ENCODE measurements at places on chromosomes 12 and 14. TPM values are rescaled to one million over a fixed set of nuclear protein-coding genes. Genes with fewer than 3 reads are reported as not detected.

DNA sequence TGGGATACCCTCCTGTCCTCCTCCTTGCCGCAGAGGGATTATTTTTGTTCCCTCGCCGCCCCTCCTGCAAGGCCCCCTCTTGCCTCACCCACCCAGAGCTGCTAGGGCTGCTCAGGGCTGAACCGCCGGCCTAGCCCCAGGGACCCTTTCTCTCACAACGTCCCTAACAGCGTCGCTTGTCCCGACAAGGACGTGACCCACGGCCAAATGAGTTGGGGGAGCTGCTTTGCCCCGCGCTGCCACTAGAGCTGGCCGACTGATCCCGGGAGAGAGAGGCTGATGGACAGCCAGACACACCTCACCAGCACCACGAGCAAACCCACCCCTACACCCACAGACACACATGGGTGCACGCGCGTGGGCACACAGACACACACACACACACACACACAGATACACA, 154.6 kb upstream of the ALG10B start:
- no peaks in the 10 kb centered on the region for H3K27me3 ChIP-seq
- no peak for DNase-seq
- H3K4me1 ChIP-seq, result no peaks in the 10 kb centered on the region
- no peaks in the 10 kb centered on the region for H3K36me3 ChIP-seq
- no peak overlapping the region for H3K4me3 ChIP-seq

FLRT2 gene
- 5.9 TPM for total RNA-seq

DNA sequence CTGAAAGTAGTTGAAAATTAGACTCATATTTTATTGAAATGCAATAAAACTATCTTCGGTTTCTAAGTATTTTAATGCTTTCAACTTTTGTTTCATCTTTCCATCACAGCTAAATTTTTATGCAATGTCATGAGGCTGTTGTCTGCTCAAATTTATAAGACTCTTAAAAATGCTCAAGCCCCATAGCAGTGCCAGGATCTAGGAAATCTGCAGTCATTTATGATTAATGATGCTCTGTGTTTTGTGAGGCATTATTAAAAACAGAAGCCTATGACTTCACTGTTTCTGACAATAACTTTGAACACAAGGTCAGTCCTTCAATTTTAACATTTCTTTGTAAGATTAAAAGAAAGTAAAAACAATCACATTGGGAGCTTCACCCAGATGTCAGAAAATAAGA, 112.5 kb downstream of the ALX1 start:
- H3K4me1 ChIP-seq, result no peaks in the 10 kb centered on the region
- no peak overlapping the region for H3K27ac ChIP-seq
- no peaks in the 10 kb centered on the region for H3K27me3 ChIP-seq
- no peak overlapping the region for H3K4me3 ChIP-seq

DNA sequence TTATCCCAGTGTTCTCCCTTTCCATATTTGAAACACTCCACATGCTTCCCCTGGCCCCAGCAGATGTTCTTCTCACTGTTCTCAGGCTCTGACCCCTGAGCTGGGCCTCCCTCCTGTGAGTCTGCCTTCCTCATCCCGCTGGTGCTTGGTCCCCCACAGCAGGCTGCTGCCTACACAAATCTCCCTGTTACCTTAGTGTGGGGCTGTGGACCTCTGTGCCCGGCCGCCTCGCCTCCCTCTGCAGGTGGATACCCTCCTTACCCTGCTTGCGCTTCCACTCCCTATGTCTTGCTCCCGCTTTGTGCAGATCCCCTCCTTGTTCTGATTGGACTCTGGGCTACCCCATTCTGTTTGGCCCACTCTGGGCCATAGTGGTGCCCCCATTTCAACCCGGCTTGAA, 6.9 kb downstream of the DERA start:
- no peaks in the 10 kb centered on the region for H3K27me3 ChIP-seq
- H3K36me3 ChIP-seq, result no peaks in the 10 kb centered on the region
- H3K4me3 ChIP-seq, result no peak overlapping the region
- no peaks in the 10 kb centered on the region for H3K4me1 ChIP-seq
- H3K27ac ChIP-seq, result no peak overlapping the region

- H3K27ac ChIP-seq, result no peak overlapping the region
- H3K27me3 ChIP-seq, result no peaks in the 10 kb centered on the region
- no peaks in the 10 kb centered on the region for H3K36me3 ChIP-seq
- no peaks in the 10 kb centered on the region for H3K4me1 ChIP-seq
- H3K4me3 ChIP-seq, result no peak overlapping the region
- no peak for DNase-seq
Observed at GRCh38 chr12:18261906-18262305, 588 bp downstream of the PIK3C2G start.

GRCh38 chr12:92665496-92665895, 37.3 kb upstream of the PLEKHG7 start:
- H3K36me3 ChIP-seq, result no peaks in the 10 kb centered on the region
- no peak for DNase-seq
- H3K27me3 ChIP-seq, result no peaks in the 10 kb centered on the region
- H3K27ac ChIP-seq, result no peak overlapping the region

MIP gene
- total RNA-seq, result not detected

DNA sequence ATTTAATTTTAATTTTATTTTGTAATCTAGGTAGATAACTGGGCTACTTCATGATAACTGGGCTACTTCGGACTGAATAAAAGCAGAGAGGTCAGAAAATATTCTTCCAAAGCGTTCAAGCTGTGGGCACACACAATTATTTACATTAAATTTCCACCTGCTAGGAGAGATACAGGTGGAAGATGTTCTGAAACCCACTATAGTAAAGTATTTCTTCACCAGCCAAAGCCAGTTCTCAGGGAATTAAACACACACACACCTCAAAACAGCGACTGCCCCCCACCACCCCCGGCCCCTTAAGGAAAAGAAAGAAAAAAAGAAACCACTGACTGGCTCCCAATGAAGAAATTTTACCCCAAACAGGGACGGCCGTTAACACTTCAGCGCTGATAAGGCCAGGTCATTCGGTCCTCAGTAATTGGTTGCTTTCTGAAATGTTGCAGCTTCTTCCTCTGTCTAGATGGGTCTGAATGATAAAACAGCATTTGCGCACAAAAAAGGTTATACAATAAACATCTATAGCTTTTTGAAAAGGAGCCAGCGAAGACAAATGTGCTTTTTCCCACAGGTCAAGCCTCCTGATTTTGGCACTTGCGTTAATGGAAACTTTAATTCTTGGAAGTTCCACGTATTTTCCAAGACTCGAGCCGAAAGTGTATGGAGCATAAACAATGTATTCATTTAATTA, 771 bp upstream of the KCNJ8 start:
- H3K4me1 ChIP-seq, result no peaks in the 10 kb centered on the region
- no peak for DNase-seq
- peaks cover 5% of the 10 kb centered on the region for H3K27me3 ChIP-seq
- no peaks in the 10 kb centered on the region for H3K36me3 ChIP-seq
- H3K27ac ChIP-seq, result peak overlapping the region; percentile 52

DENND5B gene
- 25.7 TPM for total RNA-seq

- no peak overlapping the region for H3K4me3 ChIP-seq
- H3K4me1 ChIP-seq, result no peaks in the 10 kb centered on the region
- no peak for DNase-seq
- H3K36me3 ChIP-seq, result no peaks in the 10 kb centered on the region
Observed at GRCh38 chr12:88339254-88339949, 197.3 kb downstream of the TMTC3 start.

GRCh38 chr12:94753036-94753679, 102.8 kb upstream of the TMCC3 start:
- no peak overlapping the region for H3K27ac ChIP-seq
- no peak for DNase-seq
- no peak overlapping the region for H3K4me3 ChIP-seq
- no peaks in the 10 kb centered on the region for H3K4me1 ChIP-seq
- no peaks in the 10 kb centered on the region for H3K27me3 ChIP-seq

RASSF9 gene
- 0.49 TPM for total RNA-seq

- no peaks in the 10 kb centered on the region for H3K36me3 ChIP-seq
- H3K4me1 ChIP-seq, result peaks cover 6% of the 10 kb centered on the region
- no peak overlapping the region for H3K27ac ChIP-seq
- H3K4me3 ChIP-seq, result no peak overlapping the region
Observed at GRCh38 chr12:27506645-27507189, 17.3 kb upstream of the PPFIBP1 start.

CISTR gene
- not detected for total RNA-seq

DNA sequence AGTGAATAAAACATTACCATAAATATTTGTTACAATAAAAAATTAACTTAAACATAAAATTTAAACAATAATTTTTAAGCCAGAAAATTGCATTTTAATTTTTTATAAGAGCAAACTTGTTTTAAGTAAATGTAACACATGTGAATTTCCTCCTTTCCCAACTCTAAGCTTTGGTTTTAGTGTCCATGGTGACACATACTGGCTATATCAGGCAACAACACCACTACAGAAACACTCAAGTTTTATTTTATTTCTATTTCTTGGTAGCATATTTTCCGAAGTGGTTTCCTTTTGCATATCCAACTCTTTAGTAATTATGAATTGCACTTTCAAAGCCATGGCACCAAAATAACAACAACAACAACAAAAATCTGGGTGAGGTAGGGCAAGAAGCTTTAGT, 2.2 kb downstream of the NELL2 start:
- DNase-seq, result no peak
- H3K4me1 ChIP-seq, result peaks cover 8% of the 10 kb centered on the region
- H3K27ac ChIP-seq, result no peak overlapping the region
- no peak overlapping the region for H3K4me3 ChIP-seq
- H3K27me3 ChIP-seq, result peaks cover 49% of the 10 kb centered on the region

GLT8D2 gene
- 0.41 TPM for total RNA-seq

DNA sequence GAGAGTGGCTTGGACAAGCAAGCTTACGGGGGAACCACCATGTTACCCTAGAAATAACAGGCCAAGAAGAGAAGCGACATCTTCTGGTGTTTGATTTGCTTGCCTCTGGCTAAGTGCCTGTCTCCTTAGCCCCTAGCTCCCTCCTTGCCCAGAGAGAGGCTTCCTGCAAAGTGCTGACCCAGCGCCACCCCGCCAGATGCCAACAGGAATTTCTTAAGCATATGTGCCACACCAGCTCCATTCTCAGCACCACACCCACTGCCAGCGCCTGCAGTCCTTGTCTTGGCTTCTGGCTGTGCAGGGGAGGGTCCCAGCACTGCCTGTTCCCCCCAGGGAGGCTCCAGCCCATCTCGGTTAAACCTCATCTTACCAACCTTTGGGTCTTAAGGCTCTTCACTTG, 74.2 kb upstream of the NCOR2 start:
- H3K27ac ChIP-seq, result no peak overlapping the region
- H3K4me3 ChIP-seq, result no peak overlapping the region
- H3K4me1 ChIP-seq, result peaks cover 3% of the 10 kb centered on the region
- DNase-seq, result peak; percentile 25
- no peaks in the 10 kb centered on the region for H3K36me3 ChIP-seq
- no peaks in the 10 kb centered on the region for H3K27me3 ChIP-seq

DNA sequence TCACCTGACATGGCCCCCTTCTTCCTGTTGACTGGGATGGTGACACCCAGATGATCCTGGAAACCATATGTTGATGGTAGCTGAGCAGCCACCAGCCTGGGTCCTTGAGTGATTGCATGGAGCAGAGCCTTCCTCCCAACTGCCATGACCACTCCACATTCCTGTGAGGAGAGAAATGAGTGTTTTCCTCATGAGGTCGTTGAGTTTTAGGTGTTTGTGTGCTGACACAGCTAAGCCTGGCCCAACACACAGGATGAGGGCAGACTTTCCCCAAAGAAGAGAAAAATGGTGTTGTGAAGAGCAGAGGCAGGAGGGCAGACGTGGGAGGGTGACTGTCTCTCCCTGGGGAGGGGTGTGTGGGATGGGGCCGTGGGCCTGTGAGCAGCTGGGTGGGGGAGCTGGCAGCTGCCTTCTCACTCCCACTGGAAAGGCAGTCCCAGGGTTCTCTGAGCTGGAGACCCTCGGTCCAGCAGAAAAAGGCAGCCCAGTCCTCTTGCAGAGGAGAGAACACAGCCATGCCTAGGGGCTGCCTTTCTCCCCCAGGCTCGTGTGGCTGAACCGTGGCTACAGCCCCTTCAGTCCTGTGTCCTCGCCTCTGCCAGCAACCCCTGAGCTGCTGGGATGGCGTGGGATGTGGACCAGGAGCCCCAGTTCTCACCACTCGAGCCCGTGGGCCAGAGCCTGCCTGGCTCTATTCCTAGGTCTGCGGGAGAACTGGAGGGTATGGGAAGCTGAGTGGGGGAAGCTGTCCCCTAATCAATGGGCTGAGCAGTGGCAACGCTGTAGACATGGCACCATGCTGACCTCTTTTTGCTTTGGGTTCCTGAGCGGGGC, 257.0 kb downstream of the ADGRD1 start:
- H3K4me1 ChIP-seq, result no peaks in the 10 kb centered on the region
- H3K27me3 ChIP-seq, result no peaks in the 10 kb centered on the region
- no peak for DNase-seq

- H3K4me3 ChIP-seq, result no peak overlapping the region
- H3K36me3 ChIP-seq, result no peaks in the 10 kb centered on the region
- H3K4me1 ChIP-seq, result peaks cover 14% of the 10 kb centered on the region
- DNase-seq, result no peak
- H3K27me3 ChIP-seq, result no peaks in the 10 kb centered on the region
Observed at GRCh38 chr12:58204071-58204470, 262.7 kb downstream of the ATP23 start.

DNA sequence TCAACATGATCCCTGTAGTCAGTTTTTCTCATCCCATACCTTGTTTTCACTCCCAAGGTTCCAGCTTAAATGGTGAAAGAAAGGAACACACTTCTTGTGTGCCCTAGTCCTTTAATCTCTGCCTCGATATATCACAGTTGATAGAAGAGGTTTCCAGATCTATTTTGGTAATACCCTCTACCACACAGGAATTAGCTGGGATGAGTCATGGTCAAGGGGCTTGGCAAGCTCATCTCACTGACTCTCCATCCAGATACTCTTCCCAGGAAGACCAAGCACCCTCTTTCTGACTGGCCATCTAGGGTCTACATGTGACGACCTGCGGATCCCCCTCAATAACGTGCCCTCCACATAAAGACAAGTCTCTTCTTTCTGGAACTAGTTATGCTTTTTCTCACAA, 277.9 kb downstream of the ITPR2 start:
- no peaks in the 10 kb centered on the region for H3K27me3 ChIP-seq
- no peak overlapping the region for H3K4me3 ChIP-seq
- peak; percentile 15 for DNase-seq
- no peaks in the 10 kb centered on the region for H3K36me3 ChIP-seq
- no peak overlapping the region for H3K27ac ChIP-seq

MYH7 gene
- total RNA-seq, result 3,800 TPM

GRCh38 chr12:26205941-26206340, 10.6 kb downstream of the SSPN start:
- H3K27ac ChIP-seq, result no peak overlapping the region
- DNase-seq, result no peak
- no peaks in the 10 kb centered on the region for H3K27me3 ChIP-seq
- peaks cover 31% of the 10 kb centered on the region for H3K4me1 ChIP-seq
- no peak overlapping the region for H3K4me3 ChIP-seq

GRCh38 chr14:102923925-102924486, 1.5 kb downstream of the AMN start:
- H3K27me3 ChIP-seq, result peaks cover 60% of the 10 kb centered on the region
- H3K4me1 ChIP-seq, result peaks cover 8% of the 10 kb centered on the region
- H3K27ac ChIP-seq, result no peak overlapping the region
- no peak for DNase-seq
- H3K4me3 ChIP-seq, result no peak overlapping the region

UBE3B gene
- 55.4 TPM for total RNA-seq

DNA sequence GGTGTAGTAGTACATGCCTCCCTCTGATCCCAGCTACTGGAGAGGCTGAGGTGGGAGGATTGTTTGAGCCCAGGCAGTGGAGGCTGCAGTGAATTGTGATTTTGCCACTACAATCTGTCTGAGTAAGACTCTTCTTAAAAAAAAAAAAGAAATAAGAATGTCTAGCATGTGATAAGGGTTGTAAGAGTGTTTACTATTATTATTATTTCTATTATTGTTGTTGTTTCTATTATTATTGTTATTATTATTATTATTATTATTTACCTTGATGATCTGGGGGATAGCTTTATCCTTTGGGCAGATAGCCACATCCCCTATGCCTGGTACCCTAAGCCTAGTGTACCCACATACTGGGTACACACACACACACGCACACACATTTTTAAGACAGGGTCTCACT, 4.3 kb downstream of the OAS3 start:
- no peak overlapping the region for H3K4me3 ChIP-seq
- H3K27ac ChIP-seq, result no peak overlapping the region
- H3K4me1 ChIP-seq, result no peaks in the 10 kb centered on the region
- H3K27me3 ChIP-seq, result no peaks in the 10 kb centered on the region

Measured in gastrocnemius medialis (tissue), 4 donors.